ENCODE measurements at places on chromosomes 4 and X. TPM values are rescaled to one million over a fixed set of nuclear protein-coding genes. Genes with fewer than 3 reads are reported as not detected.

Gene IRAK1
- 46.3 TPM for polyA plus RNA-seq

DNA sequence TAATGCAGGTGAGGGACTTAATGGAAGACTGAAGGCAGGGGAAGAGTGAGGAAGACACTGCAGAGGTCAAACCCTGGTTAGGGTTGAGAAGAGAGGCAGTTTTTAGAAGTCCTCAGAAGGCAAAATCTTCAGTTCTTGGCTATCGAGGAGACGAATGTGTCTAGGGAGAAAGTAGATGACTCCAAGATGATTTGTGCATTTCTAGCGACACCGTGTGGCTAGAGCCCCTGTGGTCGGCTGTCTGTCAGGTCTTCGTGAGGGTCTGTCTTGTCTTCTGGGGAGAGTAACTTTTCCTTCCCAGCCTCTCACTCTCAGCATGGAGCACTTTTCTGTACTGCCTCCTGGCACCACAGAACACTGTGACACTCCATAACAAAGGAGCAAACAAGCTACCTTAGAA lies 458.1 kb downstream of the STIM2 start:
- DNase-seq, result peak; percentile 49

GRCh38 chrX:115452251-115452650 lies 108.7 kb upstream of the PLS3 start:
- no peak for DNase-seq

- peak; percentile 36 for DNase-seq
Measured at GRCh38 chrX:48958635-48959094, 1.3 kb upstream of the OTUD5 start.

- DNase-seq, result no peak
Measured at GRCh38 chr4:176566769-176567168, 226.0 kb downstream of the VEGFC start.

- no peak for DNase-seq
Measured at GRCh38 chr4:91279899-91280298, 1023.9 kb upstream of the GRID2 start.

GRCh38 chr4:146637621-146638332 lies 916 bp upstream of the POU4F2 start:
- DNase-seq, result no peak
